CD4-positive, alpha-beta T cell treated with Interleukin-15 for 4 hours (primary cell): ENCODE measurements at places on chromosomes 7 and 10.

GRCh38 chr10:29598851-29599311 is 35.9 kb downstream of the SVIL start:
- no peak for DNase-seq

DNA sequence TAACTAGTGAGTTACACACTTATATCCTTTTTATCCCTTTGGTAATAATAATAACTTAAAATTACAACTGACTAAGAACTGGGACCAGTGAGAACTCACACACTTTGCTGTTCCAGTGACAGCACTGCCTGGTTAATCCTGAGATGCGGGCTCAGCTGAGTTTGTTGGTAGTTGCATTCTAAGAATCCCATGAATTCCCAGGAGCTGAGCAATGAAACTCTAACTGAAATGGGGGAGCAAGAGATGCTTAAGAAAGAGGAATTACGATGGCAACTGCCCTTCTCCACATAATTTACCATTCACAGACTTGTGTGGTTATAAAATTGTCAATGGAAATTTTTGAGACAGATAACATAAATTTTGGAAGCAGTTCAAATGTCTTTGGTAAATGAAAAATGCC is 659.4 kb downstream of the MAGI2 start:
- no peak for DNase-seq

DNA sequence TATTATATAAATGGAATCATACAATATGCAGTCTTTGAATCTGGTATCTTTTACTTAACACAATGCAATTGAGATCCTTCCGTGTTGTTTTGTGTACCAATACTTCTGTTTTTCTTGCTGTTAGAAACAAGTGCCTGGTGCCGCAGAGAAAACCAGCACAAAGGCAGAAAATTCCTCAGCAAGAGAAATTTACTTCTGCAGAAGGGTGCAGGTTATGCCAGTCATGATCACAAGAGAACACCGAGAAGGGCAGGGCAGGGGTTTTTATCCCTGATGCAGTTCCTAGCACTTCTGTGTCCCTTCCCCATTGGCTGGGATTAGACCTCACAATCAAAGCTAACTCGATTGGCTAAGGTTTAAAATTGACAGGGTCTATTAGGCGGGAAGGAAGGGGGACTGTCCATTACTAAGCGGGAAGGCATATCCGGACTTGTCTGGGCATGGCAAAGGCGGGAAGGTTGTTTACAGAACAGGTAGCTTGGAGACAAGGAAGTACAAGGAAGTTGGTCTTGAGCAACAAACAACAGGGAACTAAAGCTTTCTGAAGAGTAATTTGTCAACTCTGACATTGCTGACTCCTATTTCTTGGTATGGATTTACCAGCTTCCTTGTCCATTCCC is 2.4 kb upstream of the ZNF33B start:
- no peak for DNase-seq

- DNase-seq, result no peak
Measured at GRCh38 chr7:33673029-33673700, 232.2 kb upstream of the BMPER start.

DNA sequence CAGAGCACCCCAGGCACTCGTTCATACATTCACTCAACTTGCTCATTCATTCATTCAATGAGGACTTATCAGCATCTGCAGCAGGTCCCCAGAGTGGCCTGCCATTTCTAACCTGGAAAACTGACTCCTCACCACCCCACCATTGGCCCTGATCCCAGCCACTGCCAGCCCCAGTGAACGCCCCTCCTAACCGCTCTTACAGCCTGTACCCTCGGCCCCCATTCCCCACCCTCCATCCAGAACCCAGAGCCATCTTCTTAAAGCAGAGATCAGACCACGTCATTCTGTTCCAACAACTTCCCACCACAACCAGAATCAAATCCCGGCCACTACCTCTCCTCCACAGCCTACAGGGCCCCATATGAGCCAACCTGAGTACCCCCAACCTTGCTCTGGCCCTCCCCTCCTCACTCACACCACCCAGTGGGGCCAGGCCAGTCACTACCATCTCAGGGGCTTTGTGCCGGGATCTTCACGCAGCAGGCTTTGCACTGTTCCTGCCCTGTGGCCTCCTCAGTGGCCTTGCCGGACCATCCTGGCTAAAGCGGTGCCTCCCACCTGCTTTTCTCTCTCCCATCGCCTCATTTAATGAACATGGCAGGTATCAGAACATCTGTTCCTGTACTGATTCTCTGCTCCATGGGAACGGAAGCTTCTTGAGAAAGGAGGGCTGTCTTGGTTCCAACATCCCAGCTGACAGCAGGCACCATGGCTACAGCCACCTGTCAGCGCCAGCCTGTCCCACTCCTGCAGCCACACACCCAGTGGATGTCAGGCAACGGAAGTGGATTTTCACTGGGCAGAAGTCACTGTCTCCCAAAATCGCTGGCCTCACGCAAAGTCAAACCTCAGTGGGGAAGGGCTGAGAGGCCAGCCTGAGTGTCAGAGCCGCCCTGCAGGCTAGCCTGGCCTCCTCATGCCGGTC is 45.4 kb downstream of the FAM53B start:
- DNase-seq, result no peak

DNA sequence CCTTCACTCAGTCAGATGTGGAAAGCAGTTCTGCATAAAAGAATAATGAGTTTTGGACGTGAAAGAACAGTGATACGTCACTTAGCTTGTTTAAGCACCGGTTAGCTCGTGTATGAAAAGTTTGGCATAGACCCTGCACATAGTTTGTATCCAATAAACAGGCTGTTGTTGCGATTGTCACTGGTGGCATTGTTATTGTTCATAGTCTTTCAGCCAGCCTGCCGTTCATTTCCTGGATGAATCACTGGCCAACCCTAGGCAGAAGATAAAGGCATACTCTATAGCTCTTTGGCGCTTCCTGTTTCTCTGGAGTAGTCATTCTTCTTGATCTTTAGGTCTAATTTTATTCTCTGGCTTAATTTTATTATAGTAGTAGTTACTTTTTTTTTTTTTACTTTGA is 57.8 kb upstream of the ANKRD30A start:
- no peak for DNase-seq

DNA sequence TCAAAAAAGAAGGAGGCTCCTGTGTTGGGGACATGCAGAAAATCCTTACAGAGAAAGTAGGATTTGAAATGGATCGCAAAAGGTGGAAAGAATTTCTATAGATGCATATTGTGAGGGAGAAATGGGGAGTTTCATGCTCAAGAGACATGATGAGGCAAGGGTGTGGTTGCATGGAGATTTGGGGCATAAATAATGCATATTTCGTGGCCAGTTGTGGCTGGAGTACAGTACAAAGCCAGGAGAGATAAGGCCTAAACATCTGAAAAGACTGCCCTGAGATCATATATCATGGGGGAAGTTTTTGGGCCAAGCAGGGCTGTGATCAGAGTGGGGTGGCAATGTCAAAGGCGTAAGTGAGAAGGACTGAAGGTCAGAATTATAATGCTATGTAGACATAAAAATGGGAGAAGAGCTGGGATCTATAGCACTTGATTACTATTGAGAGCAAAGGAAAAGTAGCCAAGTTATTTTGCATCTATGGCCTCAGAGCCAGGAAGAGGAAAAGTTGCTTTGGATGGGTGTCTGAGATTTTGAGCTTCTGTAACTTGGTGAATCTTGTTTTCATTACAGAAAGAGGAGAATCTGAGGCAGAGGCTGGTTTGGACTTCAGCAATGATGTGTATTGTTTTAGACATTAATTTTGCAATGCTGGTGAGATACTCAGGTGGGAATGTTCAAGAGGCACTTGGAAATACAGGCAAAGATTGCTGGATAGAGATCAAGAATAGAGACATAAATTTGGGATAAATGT is 166.6 kb downstream of the INHBA start:
- DNase-seq, result no peak

- DNase-seq, result no peak
Measured at GRCh38 chr10:106043863-106044262, 1120.6 kb downstream of the SORCS1 start.

GRCh38 chr7:29622335-29623265 is 59.0 kb downstream of the PRR15 start:
- no peak for DNase-seq

DNA sequence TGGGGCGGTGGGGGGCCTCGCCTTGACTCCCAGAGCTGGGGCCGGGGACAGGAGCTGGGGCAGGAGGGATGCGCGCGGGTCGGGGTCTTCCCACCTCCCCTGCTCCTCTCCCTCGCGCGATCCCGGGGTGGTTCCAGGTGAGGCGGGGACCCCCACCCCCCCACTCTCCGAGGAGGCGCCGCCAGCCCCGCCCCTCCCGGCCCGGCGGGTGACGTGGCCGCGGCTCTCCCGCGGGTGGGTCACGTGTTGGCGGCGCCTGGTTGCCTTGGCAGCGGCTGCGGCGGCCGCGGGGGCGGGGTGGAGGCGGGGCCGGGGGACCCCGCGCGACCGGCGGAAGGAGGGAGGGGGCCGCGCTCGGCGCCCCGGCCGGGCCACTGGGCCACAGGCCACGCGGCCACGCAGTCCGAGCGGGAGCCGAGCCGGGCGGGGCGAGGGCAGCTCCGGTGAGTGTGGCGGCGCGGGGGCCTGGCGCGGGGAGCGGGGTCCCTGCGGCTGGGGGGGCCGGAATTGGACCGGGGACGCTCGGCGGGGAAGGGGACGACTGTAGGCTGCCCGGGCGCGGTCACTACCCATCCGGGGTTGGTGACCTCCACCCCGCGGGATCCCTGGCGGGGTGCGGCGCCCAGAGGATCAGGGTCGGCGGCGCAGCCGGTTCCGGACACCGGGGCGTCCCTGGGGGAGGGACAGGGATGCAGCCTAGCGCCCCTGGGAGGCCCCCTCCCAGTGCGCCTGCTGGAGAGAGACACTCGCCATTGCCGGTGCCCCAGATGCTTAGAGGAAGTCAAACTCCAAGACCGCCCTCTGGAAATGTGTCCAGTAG is at the start of gene ORAI2:
Gene ORAI2, plus strand, starts transcription at position 357 of the 820 bp plus-strand sequence. CDS start 5,382 bp downstream, outside the sequence.
- DNase-seq, result peak; percentile 89

GRCh38 chr7:22110227-22110839 is 164.6 kb upstream of the CDCA7L start:
- peak; percentile 73 for DNase-seq

GRCh38 chr7:2663121-2663886 is 24.7 kb upstream of the AMZ1 start:
- DNase-seq, result no peak

DNA sequence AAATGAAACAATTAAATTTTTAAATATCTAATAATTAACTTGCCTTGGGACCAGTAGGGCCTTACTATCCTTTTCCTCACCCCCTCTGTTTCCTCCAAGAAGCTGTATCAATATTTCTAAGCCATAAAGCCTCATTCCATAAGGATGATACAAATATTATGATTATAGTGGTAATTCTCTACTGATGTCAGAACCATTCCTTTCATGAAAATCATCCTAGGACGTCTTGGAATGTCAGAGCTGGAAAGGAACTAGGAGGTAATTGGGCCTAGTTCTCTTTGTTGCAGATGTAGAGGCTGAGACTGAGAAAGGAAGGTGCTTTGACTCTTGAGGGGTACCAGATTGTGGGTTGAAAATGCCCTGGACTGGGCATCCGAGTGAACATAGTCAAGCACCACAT is 766.7 kb upstream of the GHITM start:
- no peak for DNase-seq

DNA sequence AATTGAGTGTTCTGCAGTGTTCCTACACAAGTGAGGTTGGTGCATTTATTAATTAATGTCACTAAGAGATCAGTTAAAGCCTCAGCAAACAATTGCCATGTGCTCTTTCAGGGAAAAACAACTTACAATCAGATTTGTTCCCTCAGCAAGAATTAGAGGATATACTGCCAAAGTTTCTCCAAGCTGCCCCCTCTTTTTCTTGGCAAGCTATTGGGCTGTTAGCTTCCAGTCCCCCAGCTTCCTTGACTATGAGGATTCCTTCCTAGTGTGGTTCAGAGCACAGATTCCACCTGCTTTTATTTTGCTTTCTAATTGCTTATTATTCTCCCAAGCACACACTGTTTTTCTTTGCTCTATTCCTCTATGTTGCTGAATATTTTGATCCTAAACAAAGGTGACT is 112.7 kb downstream of the RBM20 start:
- no peak for DNase-seq

DNA sequence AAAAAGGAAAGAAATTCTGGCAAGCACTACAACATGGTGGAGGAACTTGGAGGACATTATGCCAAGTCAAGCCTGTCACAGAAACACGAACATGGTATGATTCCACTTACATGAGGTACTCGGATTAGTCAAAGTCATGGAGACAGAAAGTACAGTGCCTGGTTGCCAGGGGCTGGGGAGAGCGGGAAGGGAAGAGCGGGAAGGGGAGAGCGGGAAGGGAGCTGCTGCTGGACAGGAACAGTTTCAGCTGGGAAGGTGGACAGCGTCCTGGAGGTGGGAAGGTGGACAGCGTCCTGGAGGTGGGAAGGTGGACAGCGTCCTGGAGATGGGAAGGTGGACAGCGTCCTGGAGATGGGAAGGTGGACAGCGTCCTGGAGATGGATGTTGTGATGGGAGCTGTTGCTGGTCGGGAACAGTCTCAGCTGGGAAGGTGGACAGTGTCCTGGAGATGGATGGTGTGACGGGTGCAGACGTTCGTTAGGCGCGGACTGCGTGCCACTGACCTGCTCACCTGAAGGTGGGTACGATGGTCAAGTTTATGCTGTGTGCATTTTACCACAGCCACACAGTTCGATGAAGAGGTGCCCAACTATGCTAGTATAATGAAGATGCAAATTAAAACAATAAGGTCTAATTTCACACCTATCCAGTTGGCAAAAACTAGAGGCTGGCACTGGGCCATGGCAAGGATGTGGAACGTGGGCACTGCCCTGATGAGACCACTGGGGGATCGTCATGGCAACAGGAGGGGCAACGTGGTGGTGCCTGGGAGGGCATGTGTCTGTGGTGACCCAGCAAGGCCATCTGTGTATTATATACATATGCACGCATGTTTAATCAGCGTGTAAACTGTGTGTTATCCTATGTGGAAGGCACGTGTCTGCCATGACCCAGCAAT is 103.8 kb downstream of the NKX6-2 start:
- DNase-seq, result no peak

DNA sequence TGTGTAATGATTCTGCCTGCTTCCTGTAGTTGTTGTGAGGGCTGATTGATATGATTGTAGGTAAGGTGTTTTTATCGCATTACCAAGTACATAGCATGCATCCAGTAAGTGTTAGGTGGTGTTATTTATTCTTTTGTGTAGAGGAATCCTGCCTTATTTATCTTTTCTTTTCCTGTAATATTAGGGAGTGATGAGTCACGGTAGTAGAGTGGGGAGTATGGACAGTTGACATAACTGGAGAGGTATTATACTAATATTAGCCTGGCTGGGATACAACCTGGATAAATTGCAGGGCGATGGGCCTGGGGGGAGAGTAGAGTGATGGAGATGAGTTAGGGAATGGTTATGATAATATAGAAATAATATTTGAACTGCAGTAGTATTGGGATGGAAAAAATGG is 9.8 kb downstream of the SDK1 start:
- no peak for DNase-seq

- DNase-seq, result no peak
Measured at GRCh38 chr7:98396768-98397167, 4.1 kb downstream of the BAIAP2L1 start.

DNA sequence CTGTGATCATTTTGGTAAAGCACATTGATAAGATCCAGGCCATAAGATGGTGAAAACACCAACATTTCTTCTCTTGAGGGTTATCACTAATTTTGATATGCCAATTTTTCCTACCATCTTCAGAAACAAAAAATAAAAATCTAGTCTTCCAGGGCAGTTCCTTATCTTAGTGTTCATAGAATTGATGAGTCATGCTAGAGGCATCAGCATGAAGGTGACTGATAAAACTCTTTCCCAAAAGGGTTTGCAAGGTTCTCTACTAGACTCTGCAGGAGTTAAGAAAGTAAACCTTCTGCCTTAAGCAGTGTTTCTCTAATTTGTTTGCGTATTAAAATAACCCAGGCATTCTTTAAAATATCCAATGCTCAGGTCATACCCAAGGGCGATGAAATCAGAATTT is 483.1 kb upstream of the CNTNAP2 start:
- no peak for DNase-seq

- no peak for DNase-seq
Measured at GRCh38 chr10:109882251-109883057, 40.9 kb downstream of the XPNPEP1 start.
